ENCODE measurements at places on chromosomes 6 and 20. TPM values are rescaled to one million over a fixed set of nuclear protein-coding genes. Genes with fewer than 3 reads are reported as not detected.

The TFAP2D gene
- not detected for total RNA-seq

The MAS1 gene
- total RNA-seq, result not detected

The BNIP5 gene
- not detected for total RNA-seq

The TNXB gene
- total RNA-seq, result 5.7 TPM

The CST5 gene
- total RNA-seq, result not detected

The SRMS gene
- total RNA-seq, result not detected

The DPPA5 gene
- total RNA-seq, result not detected

The LAMP5 gene
- not detected for total RNA-seq

The CAGE1 gene
- total RNA-seq, result not detected

The ZSCAN31 gene
- 0.98 TPM for total RNA-seq

The BPHL gene
- 8.6 TPM for total RNA-seq

The PLN gene
- not detected for total RNA-seq

The RSPH3 gene
- 1.9 TPM for total RNA-seq

The CAPN11 gene
- not detected for total RNA-seq

The LINC00237 gene
- not detected for total RNA-seq

The TFAP2A gene
- 0.07 TPM for total RNA-seq

The DDAH2 gene
- total RNA-seq, result 12.2 TPM

The PI3 gene
- not detected for total RNA-seq

The MYCT1 gene
- not detected for total RNA-seq

The BEND3 gene
- 7.5 TPM for total RNA-seq

The SLC16A10 gene
- 1.3 TPM for total RNA-seq

The PTPRA gene
- total RNA-seq, result 70.2 TPM

The SLC44A4 gene
- total RNA-seq, result not detected

The PANK2 gene
- total RNA-seq, result 58.5 TPM

The MOG gene
- total RNA-seq, result not detected

The SLC35D3 gene
- not detected for total RNA-seq

The HDGFL1 gene
- not detected for total RNA-seq

The EYS gene
- not detected for total RNA-seq

The BHLHE23 gene
- not detected for total RNA-seq

The CFB gene
- not detected for total RNA-seq

The KIF6 gene
- 0.32 TPM for total RNA-seq

The MAP1LC3A gene
- total RNA-seq, result 2.8 TPM

The CGAS gene
- 46.5 TPM for total RNA-seq

Measured in T-helper 2 cell treated with Interferon-gamma antibody and Interleukin-4, amounts not matched to agents 100 ng/mL and 5 ng/mL, for 36 hours (primary cell).